ENCODE measurements at places on chromosomes 13 and 19.

GRCh38 chr13:40061466-40062450 is 406.3 kb downstream of the COG6 start:
- DNase-seq, result peak; percentile 67

GRCh38 chr13:46654951-46655350 is 102.0 kb downstream of the LRCH1 start:
- DNase-seq, result no peak

DNA sequence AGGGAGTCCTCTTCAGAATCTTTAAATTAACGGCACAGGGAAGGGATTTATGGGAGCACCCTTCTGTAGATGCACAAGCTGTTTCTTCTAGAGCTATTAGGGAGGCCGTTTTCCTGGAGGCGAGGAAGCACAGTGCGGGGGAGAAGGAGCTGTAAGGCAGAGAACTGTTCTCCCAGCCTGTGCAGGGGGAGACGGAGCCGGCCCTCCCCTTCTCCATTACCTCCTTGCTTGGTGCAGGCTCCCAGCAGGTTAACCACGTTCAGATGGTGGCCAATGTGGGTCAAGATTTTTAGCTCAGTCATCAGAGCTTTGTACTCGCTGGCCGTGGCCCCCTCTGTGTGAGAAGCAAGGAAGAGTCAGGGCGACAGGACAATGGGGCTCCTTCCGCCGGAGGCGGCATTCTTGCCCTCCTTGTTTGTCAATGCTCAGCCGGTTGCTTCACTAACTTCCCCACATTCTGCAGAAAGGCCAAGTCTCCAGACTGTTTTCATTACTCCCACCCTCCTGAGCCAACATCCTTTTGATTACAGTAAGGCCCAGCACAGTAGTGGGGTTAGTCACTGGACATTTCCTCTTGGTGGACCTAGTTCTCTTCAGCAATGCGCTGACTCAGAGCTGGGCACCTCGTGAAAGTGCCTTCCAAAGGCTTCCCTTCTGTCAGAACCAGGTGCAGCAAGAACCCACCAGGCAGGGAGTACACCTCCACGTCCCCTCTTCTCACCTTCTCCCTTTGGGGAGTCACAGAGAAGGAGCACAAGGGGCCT is 165.4 kb downstream of the FLT1 start:
- peak; percentile 98 for DNase-seq

DNA sequence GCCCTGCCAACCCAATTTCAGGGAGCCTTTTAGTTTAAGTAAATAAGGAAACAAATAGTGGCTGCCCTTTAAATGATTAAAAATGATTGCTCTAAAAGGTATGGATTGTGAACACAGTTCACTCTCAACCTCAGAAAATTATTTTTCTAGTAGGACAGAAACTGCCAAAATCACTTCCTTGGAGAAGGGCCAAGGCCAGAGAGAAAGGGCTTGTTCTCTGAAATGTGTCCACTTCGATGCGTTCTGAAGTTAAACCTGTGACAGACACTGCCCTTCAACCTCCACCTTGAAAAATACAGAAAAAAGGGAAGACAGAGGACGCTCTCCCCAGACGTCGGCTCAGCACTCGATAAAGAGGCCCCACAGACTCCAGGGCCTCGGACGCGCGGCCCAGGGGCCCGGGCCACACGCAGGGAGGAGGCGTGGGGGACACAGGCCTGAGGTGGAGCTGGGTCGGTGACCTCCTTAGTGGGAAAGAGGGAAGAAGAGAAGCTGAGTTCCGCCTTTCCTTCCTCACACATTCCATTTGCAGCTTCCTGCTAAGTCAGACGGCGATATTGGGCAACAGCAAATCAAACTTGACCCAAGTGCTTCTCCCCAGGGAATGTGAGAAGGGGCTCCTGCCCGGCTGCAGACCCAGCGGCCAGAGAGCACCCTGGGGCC is 63.6 kb downstream of the RASA3 start:
- peak; percentile 85 for DNase-seq

DNA sequence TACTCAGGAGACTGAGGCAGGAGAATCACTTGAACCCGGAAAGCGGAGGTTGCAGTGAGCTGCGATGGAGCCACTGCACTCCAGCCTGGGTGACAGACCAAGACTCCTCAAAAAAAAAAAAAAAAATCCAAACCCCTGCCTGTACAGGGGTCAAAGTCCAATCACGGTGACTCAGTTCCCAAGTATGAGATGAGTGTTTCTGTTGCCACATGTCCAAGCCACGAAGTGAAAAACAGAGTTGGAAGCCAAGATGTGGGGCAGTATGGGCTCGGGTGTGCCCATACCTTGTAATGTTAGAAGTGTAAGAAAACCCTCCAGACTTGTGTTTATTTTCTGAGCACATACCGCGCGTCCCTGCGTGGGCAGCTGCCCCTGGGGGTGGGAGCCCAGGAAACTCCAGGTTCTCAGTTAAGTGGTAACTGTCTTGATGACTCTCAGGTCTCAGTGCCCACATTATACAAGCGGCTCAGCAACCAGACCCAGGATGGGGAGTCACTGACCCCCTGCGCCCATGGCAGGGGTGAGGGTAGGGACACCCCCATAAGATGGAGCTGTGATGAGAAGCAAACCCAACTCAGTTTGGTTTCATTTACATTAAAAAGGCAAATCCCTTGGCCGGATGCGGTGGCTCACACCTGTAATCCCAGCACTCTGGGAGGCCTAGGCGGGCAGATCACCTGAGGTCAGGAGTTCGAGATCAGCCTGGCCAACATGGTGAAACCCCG is 1.2 kb upstream of the GPX4 start:
- DNase-seq, result peak; percentile 99

Measured in fibroblast of pulmonary artery (primary cell).